Stimulated activated naive CD8-positive, alpha-beta T cell treated with anti-CD3 and anti-CD28 coated beads, Interleukin-15, Interleukin-2, amounts not matched to agents 100 U/mL and 50 U/mL, for 24 hours (primary cell): ENCODE measurements at places on chromosomes 5 and 9.

DNA sequence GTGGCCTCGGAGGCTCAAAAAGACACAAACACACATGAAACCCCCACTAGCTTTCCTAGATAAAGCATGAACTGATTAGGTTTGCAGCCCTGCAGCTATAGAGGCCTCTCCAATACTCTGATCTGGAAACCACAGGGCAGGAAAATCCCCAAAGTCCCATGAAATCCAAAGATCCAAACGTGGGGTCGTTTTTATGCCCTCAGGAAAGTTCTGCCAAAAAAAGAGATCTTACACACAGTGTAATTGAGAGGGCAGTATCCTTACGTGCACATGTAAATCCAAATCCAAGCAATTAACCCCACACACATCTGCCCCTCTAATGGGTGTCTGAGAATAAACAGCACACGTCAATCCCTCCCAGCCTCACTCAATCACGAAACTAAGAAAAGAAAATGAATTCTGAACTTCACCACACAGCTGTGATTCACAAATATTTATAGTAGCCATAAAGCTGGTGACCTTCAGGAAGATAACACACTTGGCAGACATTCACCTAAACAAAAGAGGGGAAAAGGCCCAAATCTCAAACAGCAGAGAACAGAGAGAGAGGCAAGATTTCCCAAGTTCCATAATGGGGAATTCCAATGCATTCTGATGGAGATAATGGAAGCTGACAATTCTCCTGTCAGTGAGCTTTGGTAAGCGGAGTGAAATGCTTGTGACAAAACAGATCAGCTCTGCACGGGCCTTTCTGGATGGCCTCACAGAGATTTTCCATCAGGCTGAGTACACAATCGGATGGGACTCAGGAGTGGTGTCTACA lies 114.2 kb downstream of the SEMA5A start:
- no peak for DNase-seq

DNA sequence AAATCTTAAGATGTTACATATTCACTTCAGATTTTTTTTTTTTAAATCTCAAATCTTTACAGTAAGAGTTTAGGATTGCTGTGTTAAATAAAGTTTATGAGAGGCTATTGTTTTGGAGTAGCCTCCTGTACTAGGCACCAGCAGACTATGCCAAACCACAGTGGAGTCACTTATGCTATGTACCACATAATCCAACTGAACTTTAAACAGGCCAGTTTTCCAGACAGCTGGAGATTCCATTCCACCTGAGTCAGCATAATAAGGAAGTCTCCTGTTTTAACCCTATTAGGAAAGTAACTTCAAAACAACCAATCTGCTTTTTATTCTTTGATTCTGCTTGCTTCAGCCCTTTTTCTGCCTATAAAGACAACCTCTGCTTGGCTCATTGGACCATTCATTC lies 205.2 kb downstream of the CSNK1G3 start:
- DNase-seq, result no peak

DNA sequence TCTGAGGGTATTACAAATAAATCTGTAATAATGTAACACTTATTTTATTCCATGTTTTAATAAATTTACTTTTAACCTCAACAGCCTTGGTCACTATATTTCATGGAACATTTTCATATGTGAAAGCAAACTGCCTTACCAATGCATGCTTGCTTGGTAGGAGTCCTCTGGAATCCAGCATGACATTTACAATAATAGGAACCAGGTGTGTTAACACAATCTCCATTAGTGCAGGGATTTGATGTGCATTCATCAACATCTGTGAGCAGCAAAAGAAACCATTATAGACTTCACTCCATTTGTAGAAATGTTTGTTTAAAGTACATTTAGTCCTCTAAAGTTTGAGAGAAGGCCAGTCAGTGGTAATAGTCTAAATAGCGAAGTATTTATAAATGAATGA lies 159.4 kb downstream of the FBN2 start:
- no peak for DNase-seq

DNA sequence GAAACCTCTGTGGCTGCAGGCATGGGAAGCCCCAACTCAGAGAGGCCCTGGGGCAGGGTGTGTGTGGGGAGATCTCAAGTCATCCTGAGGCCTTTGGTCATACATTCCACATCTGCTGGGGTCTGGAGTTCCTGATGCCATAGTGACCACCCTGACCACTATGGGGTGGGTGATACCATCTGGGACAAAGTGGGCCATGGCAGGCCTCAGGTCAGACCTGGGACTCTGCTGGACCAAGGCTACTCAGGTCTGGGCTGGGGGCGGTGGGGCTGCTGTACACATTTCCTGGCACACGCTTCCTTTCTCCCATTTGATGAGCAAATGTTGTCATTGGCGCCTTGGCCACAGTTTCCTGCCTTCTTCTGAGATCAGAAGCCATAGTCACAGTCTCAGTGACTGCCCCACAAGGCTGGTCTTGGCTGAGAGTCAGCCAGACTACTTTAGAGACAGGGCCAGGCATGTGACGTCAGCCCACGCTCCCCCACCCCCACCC lies 15.1 kb upstream of the ACSL6 start:
- DNase-seq, result peak; percentile 68

DNA sequence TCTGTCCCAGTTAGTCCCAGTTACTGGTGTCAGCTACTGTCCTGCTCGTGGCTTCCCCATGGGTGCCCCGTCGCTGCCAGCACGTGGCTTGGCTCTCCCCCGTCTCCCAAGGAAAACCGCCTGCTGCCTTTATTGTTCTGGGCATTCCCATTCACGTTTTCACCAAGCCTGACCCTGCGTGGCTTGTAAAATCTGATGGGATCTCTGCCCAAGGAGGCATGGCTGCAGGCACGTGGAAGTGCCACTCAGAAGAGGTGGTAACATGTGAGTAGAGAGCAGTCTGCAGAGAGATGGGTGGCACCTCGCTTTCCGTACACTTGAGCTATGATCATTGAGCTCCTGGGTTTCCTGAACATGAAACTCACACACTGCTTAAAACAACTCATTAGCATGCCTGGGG lies 429.2 kb upstream of the KLF4 start:
- DNase-seq, result no peak
